ENCODE measurements at places on chromosomes 13 and 19. TPM values are rescaled to one million over a fixed set of nuclear protein-coding genes. Genes with fewer than 3 reads are reported as not detected.
A peak's percentile ranks its signal among the peaks of the same experiment; 100 is the strongest.

Gene C19orf73
- polyA plus RNA-seq = 2.6 TPM

Gene OR7A5
- polyA plus RNA-seq = not detected

Gene FCER2
- not detected for polyA plus RNA-seq

Gene CEACAM8
- not detected for polyA plus RNA-seq

Gene SERTM1
- 0.06 TPM for polyA plus RNA-seq

Gene CCDC97
- polyA plus RNA-seq = 8.7 TPM

- H3K27me3 ChIP-seq = no peaks in the 10 kb centered on the region
- H3K4me1 ChIP-seq = peaks cover 17% of the 10 kb centered on the region
- H3K4me3 ChIP-seq = no peak overlapping the region
- peaks cover 23% of the 10 kb centered on the region for H3K36me3 ChIP-seq
Measured at GRCh38 chr13:113528813-113529180, 38.3 kb upstream of the DCUN1D2 start.

GRCh38 chr19:38735257-38735686 is 9.0 kb downstream of the CAPN12 start:
- DNase-seq = peak; percentile 81
- no peak overlapping the region for H3K4me3 ChIP-seq
- peaks cover 7% of the 10 kb centered on the region for H3K4me1 ChIP-seq
- H3K36me3 ChIP-seq = peaks cover 17% of the 10 kb centered on the region
- no peaks in the 10 kb centered on the region for H3K27me3 ChIP-seq

GRCh38 chr13:97385146-97385545 is 48.8 kb upstream of the RAP2A start:
- H3K4me1 ChIP-seq = peaks cover 11% of the 10 kb centered on the region
- H3K4me3 ChIP-seq = no peak overlapping the region
- no peaks in the 10 kb centered on the region for H3K27me3 ChIP-seq
- peaks cover 39% of the 10 kb centered on the region for H3K36me3 ChIP-seq
- H3K27ac ChIP-seq = no peak overlapping the region

DNA sequence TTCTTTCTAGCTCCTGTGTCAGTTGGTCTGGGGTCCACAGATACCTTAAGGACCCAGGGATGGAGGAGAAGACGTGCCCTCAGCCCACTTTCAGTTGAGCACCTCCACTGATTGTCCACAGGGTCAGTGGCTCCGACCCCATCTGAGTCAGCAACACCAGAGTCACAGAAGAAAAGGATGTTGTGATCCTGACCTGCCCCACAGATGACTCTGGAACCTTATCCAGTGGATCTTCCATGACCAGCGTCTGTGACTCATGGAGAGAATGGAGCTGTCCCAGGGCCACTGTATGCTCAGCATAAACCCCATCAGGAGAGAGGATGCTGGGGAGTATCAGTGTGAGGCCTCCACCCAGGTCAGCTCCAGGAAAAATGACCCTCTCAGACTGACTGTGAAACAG is 22.0 kb downstream of the CEACAM4 start:
- no peak overlapping the region for H3K4me3 ChIP-seq
- peaks cover 20% of the 10 kb centered on the region for H3K27me3 ChIP-seq
- H3K4me1 ChIP-seq = no peaks in the 10 kb centered on the region
- DNase-seq = no peak
- H3K27ac ChIP-seq = no peak overlapping the region

- peaks cover 24% of the 10 kb centered on the region for H3K27me3 ChIP-seq
- no peak for DNase-seq
- H3K4me3 ChIP-seq = no peak overlapping the region
- no peaks in the 10 kb centered on the region for H3K36me3 ChIP-seq
Measured at GRCh38 chr19:55175117-55175867, 4.8 kb downstream of the SYT5 start.

- H3K27me3 ChIP-seq = no peaks in the 10 kb centered on the region
- peaks cover 47% of the 10 kb centered on the region for H3K36me3 ChIP-seq
- DNase-seq = no peak
- no peak overlapping the region for H3K4me3 ChIP-seq
Measured at GRCh38 chr13:75860935-75861334, 224.8 kb downstream of the LMO7 start.

- no peak for DNase-seq
- no peaks in the 10 kb centered on the region for H3K4me1 ChIP-seq
- no peak overlapping the region for H3K4me3 ChIP-seq
- H3K27me3 ChIP-seq = no peaks in the 10 kb centered on the region
- H3K27ac ChIP-seq = no peak overlapping the region
- H3K36me3 ChIP-seq = no peaks in the 10 kb centered on the region
Measured at GRCh38 chr13:102913914-102914313, 68.1 kb downstream of the ERCC5 start.

GRCh38 chr19:44685877-44686276 is 13.1 kb upstream of the CEACAM16 start:
- no peak overlapping the region for H3K4me3 ChIP-seq
- peak overlapping the region; percentile 92 for H3K27ac ChIP-seq
- peaks cover 6% of the 10 kb centered on the region for H3K4me1 ChIP-seq
- DNase-seq = no peak
- H3K27me3 ChIP-seq = no peaks in the 10 kb centered on the region
- no peaks in the 10 kb centered on the region for H3K36me3 ChIP-seq

DNA sequence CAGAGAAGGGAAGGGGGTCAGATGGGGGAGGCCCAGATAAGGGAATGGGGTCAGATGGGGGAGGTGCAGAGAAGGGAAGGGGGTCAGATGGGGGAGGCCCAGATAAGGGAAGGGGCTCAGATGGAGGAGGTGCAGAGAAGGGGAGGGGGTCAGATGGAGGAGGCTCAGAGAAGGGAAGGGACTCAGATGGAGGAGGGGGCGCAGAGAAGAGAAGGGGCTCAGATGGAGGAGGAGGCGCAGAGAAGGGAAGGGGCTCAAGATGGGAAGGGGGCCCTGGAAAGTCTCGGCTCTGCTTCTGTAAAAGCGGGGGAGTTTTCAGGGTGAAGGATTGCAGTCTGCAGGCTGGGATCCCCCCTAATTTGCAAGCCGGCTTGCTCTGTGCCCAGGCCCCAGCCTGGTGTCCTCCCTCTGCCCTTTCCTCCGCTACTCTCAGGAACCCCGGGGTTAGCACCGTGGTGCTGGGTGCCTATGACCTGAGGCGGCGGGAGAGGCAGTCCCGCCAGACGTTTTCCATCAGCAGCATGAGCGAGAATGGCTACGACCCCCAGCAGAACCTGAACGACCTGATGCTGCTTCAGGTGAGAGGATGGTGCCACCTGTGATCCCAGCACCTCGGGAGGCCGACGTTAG is 1.6 kb downstream of the AZU1 start:
- peaks cover 42% of the 10 kb centered on the region for H3K27me3 ChIP-seq
- H3K27ac ChIP-seq = no peak overlapping the region
- H3K4me1 ChIP-seq = no peaks in the 10 kb centered on the region
- H3K4me3 ChIP-seq = no peak overlapping the region

GRCh38 chr13:70893832-70894231 is 785.6 kb upstream of the KLHL1 start:
- no peak overlapping the region for H3K27ac ChIP-seq
- no peak for DNase-seq
- no peaks in the 10 kb centered on the region for H3K4me1 ChIP-seq
- no peaks in the 10 kb centered on the region for H3K27me3 ChIP-seq
- H3K4me3 ChIP-seq = no peak overlapping the region
- no peaks in the 10 kb centered on the region for H3K36me3 ChIP-seq

DNA sequence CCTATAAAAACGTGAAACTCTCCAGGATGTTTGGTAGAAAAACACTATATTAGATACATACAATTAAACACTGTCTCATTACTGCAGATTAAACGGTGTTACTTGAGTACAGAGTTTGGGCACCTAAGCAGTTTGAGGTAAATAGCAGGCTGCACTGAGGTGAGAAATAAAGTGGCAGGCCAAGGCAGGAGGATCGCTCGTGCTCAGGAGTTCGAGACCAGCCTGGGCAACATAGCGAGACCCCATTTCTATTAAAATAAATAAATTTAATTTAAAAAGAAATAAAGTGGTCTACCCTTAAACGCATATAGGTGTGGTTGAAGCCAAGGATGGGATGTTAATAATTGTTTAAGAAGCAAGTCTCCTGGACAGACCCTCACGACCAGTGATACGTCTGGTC is 1.2 kb downstream of the PSPC1 start:
- H3K27me3 ChIP-seq = no peaks in the 10 kb centered on the region
- peak overlapping the region; percentile 99 for H3K4me3 ChIP-seq
- H3K27ac ChIP-seq = peak overlapping the region; percentile 94
- H3K36me3 ChIP-seq = peaks cover 6% of the 10 kb centered on the region
- peak; percentile 10 for DNase-seq

DNA sequence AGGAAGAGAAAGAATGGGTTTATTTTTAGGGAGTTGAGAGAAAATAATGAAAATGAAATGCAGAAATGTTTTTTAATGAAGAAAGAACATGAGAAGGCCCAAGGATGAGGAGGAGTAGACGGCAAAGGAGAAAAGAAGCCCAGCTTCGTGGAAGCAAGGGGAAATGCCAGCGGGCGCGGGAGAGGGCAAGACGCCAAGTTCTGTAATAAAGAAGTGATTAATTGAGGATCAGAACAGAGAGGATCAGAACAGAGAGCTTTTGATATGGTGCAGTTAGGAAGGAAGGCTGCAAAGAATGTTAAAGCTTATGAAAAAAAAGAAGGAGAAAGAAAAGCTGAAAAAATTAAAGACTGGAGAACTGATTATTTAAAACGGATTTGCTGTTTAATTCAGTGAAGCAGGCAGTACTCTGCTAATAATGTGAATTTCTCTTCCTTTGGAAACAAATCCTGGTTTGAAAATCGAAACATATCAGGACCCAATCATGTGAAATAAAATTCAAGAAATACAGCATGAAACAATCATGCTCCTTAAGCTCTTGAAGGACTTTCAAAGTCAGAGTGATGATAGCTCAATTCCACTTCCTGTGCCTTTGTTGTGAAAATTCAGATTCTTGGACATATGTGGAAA is 99.3 kb upstream of the SOX1 start:
- H3K27ac ChIP-seq = no peak overlapping the region
- H3K27me3 ChIP-seq = peaks cover 10% of the 10 kb centered on the region
- no peak overlapping the region for H3K4me3 ChIP-seq
- H3K4me1 ChIP-seq = no peaks in the 10 kb centered on the region
- DNase-seq = no peak

DNA sequence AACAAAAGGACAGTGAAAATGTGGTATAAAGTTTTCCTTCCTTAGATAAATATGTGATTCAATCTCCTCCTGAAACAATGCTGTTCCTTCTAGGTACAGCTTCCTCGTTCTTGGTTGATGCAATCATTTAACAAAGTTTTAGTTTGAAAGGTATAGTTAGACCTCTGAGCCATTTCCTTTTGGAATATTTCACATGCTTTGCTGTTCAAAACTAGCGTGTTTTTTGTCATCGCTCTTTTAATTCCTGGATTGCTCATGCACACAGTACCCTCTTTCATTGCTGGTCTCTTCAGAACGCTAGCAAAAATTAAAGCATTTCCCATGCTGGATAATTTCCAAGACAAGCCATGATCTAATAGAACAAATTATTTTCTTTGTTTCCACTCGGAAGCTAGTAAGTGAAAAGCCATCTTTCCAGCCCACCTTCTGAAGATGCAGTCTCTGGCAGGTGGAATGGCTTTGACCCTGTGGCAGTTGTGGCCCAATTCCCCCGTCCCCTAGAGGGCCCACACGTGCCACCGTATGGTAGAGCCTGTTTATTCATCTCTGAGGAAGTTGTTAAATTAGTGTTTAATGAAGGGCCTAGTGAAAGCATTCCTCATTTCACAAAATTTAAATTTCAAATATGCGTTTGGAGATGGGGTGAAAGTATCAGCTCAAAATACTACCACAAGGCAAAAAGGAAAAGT is 1040.6 kb upstream of the SLC10A2 start:
- no peaks in the 10 kb centered on the region for H3K27me3 ChIP-seq
- peak overlapping the region; percentile 49 for H3K27ac ChIP-seq
- H3K4me1 ChIP-seq = peaks cover 7% of the 10 kb centered on the region
- no peaks in the 10 kb centered on the region for H3K36me3 ChIP-seq

- no peak overlapping the region for H3K4me3 ChIP-seq
- no peak for DNase-seq
- peaks cover 17% of the 10 kb centered on the region for H3K36me3 ChIP-seq
- H3K27me3 ChIP-seq = no peaks in the 10 kb centered on the region
Measured at GRCh38 chr19:18130523-18131242, 22.3 kb upstream of the PIK3R2 start.

DNA sequence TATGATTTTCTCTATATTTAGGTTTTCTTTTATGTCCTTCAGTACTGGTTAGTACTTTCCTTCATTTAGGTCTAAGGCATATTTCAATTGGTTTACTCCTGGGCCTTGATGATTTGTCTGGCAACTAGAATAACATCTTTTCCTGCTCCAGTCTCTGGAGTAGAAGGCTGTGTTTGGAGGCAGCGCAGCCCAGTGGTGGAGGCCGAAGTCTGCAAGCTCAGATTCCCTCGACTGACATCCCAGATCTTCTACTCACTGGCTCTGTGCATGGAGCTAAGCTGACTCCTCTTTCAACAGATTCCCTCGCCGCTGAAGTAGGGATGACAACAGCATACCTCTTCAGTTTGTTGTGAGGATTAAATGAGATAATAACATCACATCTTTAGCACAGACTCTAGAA is 141.0 kb downstream of the RAP2A start:
- H3K27ac ChIP-seq = no peak overlapping the region
- H3K36me3 ChIP-seq = no peaks in the 10 kb centered on the region
- peaks cover 2% of the 10 kb centered on the region for H3K4me1 ChIP-seq
- H3K4me3 ChIP-seq = no peak overlapping the region
- H3K27me3 ChIP-seq = no peaks in the 10 kb centered on the region
- no peak for DNase-seq

DNA sequence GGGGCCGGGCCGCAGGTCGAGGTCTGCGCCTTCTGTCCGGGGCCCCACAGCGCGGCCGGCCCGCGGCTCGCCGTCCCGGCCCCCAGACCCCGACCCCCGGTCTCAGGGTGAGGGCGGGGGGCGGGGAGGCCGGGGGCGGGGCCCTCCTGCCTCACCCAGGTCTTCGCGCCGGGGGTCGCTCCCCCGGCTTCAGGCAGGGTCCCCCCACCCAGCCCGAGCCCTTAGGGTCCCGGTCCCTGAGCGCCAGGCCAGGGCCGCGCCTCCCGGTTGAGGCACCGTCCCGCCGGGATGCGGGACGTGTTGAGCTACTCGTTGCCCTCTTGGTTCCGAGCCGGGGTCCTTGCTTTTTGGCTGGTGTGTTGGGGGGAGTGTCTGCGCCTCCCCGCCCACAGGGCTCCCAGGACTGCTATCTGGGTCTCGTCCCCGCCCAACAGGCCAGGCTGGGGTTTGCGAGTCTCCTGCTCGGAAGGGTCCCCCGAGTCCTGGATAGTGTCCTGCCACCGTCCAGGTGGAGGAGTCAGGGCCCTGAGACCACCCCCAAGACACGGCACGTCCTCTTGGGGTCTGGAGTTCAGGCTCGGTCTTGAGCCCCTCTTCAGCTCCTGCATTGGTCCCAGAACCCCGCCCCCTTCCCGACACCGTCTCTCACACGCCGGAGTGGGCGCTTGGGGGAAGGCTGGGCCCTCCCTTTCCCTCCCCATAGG is 452 bp downstream of the PIAS4 start:
- H3K27me3 ChIP-seq = no peaks in the 10 kb centered on the region
- H3K36me3 ChIP-seq = peaks cover 12% of the 10 kb centered on the region
- peaks cover 17% of the 10 kb centered on the region for H3K4me1 ChIP-seq
- peak overlapping the region; percentile 48 for H3K27ac ChIP-seq

DNA sequence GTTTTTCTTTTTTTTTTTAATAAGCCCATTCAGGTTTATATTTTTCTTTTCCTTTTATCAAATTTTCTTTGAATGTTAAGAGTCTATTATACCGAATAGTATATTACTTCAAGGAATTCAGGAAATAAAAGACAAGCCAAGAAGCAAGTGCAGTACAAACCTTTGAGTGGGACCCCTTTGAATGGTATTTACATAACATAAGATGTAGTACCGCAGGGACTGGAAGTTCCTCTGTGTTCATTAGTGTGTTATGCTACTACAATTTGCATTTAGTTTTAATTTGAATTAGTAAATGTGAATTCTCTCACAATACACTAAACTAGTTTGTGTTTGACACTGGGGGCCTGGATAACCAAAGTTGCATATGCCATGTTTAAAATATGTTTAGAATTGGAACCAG is 339.5 kb downstream of the DCT start:
- H3K4me1 ChIP-seq = no peaks in the 10 kb centered on the region
- no peaks in the 10 kb centered on the region for H3K27me3 ChIP-seq
- H3K4me3 ChIP-seq = no peak overlapping the region

Data from SK-N-SH (cell line).